ENCODE measurements at places on chromosomes 2 and 18.

- no peak for DNase-seq
Observed at GRCh38 chr2:135320465-135321355, 210.3 kb downstream of the ZRANB3 start.

- DNase-seq, result no peak
Observed at GRCh38 chr18:66949419-66949818, 345.5 kb upstream of the CDH19 start.

DNA sequence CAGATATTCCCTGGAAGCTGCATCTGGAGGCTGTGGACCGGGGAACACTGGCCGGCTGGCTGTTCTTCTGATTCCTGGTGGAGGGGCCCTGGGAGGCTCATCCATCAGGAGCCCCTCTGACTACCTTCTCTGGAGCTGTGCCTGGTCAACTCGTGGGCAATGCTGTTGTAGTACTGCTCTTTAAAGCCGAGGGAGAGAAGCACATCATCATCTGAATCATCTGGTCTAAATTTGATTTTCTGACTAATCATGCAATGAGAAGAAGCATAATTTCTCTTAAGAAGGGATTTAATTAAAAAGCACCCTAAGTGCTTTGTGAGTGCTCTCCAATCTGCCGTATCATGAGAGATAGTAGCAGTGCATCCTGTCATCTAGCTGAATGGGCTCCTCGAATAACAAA, 229.5 kb downstream of the FHOD3 start:
- DNase-seq, result no peak

- DNase-seq, result no peak
Observed at GRCh38 chr2:44061876-44062275, 66.1 kb upstream of the LRPPRC start.

GRCh38 chr18:12492907-12493306, 85.2 kb downstream of the PRELID3A start:
- DNase-seq, result no peak

GRCh38 chr2:71787108-71787415, 333.7 kb downstream of the DYSF start:
- no peak for DNase-seq

DNA sequence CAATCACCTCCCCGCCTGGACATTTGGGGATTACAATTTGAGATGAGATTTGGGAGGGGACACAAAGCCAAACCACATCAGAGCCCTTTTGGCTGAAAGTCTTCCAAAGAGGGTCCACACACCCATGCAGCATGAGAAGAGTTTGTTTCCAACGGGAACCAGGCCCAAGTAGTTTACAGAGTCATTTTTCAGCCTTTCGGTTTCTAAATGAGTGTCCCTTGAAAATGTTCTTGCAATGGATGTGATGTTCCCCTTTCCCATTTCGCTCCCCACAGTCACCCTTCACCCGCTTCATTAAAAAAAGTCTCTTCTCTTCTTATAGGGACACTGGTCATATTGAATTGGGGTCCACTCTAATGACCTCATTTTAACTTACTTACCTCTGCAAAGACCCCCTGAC, 157.4 kb downstream of the ARL4C start:
- peak; percentile 66 for DNase-seq

GRCh38 chr18:50935493-50936191, 32.2 kb upstream of the ELAC1 start:
- DNase-seq, result no peak

DNA sequence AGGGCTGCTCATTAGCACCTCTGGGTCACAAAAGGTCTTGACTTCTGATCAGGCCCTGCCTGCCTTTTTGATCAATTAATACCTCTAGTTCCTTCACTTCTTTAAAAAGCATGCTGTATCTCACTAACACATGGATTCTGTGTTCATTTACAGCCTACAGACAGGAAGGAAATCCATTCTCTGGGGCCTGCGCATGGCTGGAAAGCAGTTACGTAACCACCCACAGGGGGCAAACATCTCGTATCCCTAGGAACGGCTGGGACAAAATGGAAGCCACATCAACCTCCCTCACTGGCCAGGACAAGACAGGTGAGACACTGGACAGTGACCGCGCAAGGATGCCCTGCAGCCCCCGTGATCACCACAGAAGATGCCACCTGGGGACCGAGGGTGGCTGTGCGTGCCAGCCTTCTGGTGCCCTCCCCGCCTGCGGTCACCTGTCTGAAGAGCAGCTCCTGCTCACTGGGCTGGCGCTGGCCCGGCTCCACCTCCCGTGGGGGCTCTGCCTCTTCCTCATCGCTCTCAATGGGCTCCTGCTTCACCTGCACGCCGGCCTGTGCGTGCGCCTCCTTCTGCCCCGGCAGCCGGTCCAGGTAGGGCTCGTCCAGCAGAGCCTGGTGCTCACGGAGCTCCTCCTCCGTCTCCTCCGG, 266.9 kb downstream of the TWIST2 start:
- no peak for DNase-seq

GRCh38 chr18:11177382-11177781, 28.0 kb upstream of the PIEZO2 start:
- no peak for DNase-seq

GRCh38 chr18:23143815-23144261, 8.6 kb downstream of the CABLES1 start:
- no peak for DNase-seq

DNA sequence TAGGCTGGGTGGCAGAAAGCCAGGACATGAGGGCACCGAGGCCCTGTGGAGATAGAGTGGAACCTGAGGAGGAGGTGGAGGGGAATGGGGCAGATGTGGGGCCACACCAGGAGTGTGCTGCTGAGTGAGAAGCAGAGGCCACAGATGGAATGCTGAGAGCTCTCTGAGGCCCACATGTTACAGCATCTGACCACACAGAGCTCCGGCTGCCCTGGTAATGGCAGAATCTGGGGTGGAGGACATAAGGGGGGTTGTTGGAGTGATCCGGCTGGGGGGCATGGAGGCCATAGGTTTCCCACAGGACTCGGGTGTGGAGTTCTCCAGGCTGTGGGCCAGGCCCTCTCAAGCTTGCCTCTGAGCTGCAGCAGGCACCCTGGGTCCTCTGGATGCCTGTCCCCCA, 3.8 kb downstream of the MZT2B start:
- no peak for DNase-seq

GRCh38 chr2:8225266-8225665, 456.6 kb upstream of the ID2 start:
- DNase-seq, result no peak

- DNase-seq, result no peak
Observed at GRCh38 chr2:177625744-177626650, 233.4 kb downstream of the AGPS start.

DNA sequence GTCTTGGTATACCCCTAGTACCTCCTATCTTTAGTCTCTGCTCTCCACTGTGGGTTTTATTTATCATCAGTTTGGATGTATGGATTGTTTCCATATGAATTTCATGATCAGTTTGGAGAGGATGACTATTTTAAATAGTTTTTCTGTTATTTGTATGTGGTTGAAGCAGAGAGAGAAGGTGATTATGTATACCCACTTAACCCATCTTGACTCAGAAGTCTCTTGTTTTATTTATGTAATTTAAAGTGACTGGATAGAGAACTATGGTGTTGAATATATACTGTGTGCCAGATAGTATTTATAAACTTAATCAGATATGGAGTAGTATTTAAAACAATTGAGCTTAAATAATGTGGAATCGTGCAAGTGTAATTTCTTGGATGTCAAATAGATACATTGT, 39.9 kb downstream of the SMAD4 start:
- DNase-seq, result no peak

- DNase-seq, result peak; percentile 67
Observed at GRCh38 chr2:197216361-197216979, 94.1 kb downstream of the ANKRD44 start.

Measured in suppressor macrophage treated with lipopolysaccharide for 4 hours (primary cell).